Progenitor cell of endocrine pancreas (in vitro differentiated cells): ENCODE measurements at places on chromosomes 3 and 15. TPM values are rescaled to one million over a fixed set of nuclear protein-coding genes. Genes with fewer than 3 reads are reported as not detected.
A peak's percentile ranks its signal among the peaks of the same experiment; 100 is the strongest.

MTHFS gene
- 33.3 and 33.6 TPM in 2 replicates for total RNA-seq

SRGAP3 gene
- total RNA-seq, result 20.7 and 21.4 TPM in 2 replicates

SLC24A5 gene
- total RNA-seq, result not detected in 2 replicates

PIF1 gene
- total RNA-seq, result 18.9 and 19.6 TPM in 2 replicates

OR5K2 gene
- total RNA-seq, result not detected in 2 replicates

WDR49 gene
- 0.43 and 0.91 TPM in 2 replicates for total RNA-seq

ANKRD63 gene
- total RNA-seq, result not detected in 2 replicates

MESP2 gene
- total RNA-seq, result not detected in 2 replicates

DNA sequence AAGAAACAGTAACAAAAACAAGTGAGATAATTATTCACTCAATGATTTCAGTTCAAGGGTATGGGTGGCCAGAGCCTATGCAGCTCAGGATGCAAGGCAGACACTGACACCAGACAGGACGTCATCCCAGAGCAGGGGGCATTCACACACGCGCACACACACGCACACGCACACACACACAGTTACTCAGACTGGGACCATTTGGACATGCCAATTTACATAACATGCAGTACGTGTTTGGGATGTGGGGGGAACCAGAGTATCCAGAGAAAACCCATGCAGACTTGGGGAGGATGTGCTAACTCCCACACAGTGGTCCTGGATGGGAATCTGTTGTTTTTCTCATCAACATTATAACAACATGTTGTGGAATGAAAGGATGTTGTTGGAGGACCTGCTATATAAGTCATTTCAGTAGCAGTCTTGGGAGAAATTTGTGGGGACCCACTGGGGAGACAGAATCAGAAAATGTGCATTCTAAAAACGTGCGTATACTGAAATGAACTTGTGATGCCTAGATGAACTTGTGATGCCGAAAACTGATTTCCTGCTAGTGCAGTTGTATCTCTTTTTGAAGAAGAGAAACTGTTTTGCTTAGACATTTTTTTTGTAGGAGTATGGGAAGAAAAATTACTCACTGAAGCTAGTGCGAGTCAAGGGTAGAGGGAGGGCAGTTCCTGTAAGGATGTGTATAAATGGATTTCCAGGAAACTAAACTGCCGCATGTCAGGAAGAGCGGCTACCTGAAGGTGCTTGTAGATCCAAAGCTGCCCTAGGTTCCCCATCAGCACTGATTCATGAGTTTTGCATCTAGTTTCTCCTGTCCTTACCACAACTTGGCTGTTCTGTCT is 25.2 kb downstream of the CD200 start:
- no peaks in the 10 kb centered on the region for H3K27me3 ChIP-seq
- peaks cover 39% of the 10 kb centered on the region for H3K36me3 ChIP-seq
- H3K4me1 ChIP-seq, result peaks cover 5% of the 10 kb centered on the region
- peak overlapping the region; percentile 14 for H3K27ac ChIP-seq

GRCh38 chr15:77851691-77852090 is 219.0 kb upstream of the LINGO1 start:
- H3K36me3 ChIP-seq, result peaks cover 1% of the 10 kb centered on the region
- no peak overlapping the region for H3K4me3 ChIP-seq
- peaks cover 3% of the 10 kb centered on the region for H3K27me3 ChIP-seq
- no peak for DNase-seq

- no peak overlapping the region for H3K4me3 ChIP-seq
- peaks cover 5% of the 10 kb centered on the region for H3K4me1 ChIP-seq
- no peak for DNase-seq
- H3K36me3 ChIP-seq, result peaks cover 19% of the 10 kb centered on the region
- no peaks in the 10 kb centered on the region for H3K27me3 ChIP-seq
- H3K27ac ChIP-seq, result no peak overlapping the region
Measured at GRCh38 chr3:57900786-57901185, 107.4 kb upstream of the FLNB start.

- peak overlapping the region; percentile 42 for H3K27ac ChIP-seq
- no peaks in the 10 kb centered on the region for H3K27me3 ChIP-seq
- H3K36me3 ChIP-seq, result no peaks in the 10 kb centered on the region
- DNase-seq, result no peak
- no peak overlapping the region for H3K4me3 ChIP-seq
Measured at GRCh38 chr15:74511583-74511982, 29.4 kb upstream of the ARID3B start.

DNA sequence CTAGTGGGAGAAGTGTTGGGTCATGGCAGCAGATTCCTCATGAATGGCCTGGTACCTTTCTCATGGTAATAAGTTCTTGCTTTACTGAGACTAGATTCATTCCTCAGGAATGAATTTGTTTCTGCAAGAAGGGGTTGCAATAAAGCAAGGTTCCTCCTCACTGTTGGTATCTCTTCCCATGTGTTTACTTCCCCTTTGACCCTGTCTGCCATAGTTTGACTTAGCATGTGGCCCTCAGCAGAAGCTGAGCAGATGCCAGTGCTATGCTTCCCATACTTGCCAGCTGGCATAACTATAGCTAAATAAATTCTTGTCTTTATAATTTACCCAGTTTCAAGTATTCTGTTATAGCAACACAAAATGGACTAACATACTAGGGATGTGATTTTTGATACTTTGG is 163.6 kb upstream of the COL8A1 start:
- H3K4me3 ChIP-seq, result no peak overlapping the region
- no peaks in the 10 kb centered on the region for H3K27me3 ChIP-seq
- no peak for DNase-seq
- H3K4me1 ChIP-seq, result no peaks in the 10 kb centered on the region

- no peak overlapping the region for H3K4me3 ChIP-seq
- no peaks in the 10 kb centered on the region for H3K36me3 ChIP-seq
- H3K27ac ChIP-seq, result no peak overlapping the region
- DNase-seq, result no peak
- H3K4me1 ChIP-seq, result peaks cover 14% of the 10 kb centered on the region
Measured at GRCh38 chr15:89803941-89804800, 10.5 kb downstream of the ANPEP start.

DNA sequence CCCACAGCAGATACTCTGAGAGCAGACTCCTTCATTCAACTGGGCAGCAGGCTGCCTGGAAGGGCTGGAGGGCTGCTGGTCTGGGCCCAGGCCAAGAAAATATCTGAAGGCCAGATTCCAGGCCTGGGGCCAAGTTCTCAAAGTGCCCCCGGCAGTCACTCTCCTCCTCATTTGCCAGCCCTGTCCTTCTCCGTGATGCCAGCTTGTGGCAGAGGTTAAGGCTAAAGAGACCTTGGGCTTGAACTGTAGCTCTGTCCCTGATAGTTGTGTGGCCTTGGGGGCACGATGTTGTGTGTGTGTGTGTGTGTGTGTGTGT is 39.0 kb downstream of the FAM3D start:
- no peaks in the 10 kb centered on the region for H3K4me1 ChIP-seq
- no peak overlapping the region for H3K27ac ChIP-seq
- no peaks in the 10 kb centered on the region for H3K36me3 ChIP-seq
- no peak overlapping the region for H3K4me3 ChIP-seq
- peaks cover 4% of the 10 kb centered on the region for H3K27me3 ChIP-seq
- DNase-seq, result no peak

- peaks cover 12% of the 10 kb centered on the region for H3K36me3 ChIP-seq
- DNase-seq, result no peak
- no peaks in the 10 kb centered on the region for H3K27me3 ChIP-seq
- H3K4me1 ChIP-seq, result peaks cover 5% of the 10 kb centered on the region
Measured at GRCh38 chr3:195956577-195956976, 48.2 kb upstream of the TNK2 start.

- H3K4me3 ChIP-seq, result no peak overlapping the region
- H3K4me1 ChIP-seq, result peaks cover 11% of the 10 kb centered on the region
- H3K27me3 ChIP-seq, result no peaks in the 10 kb centered on the region
- H3K27ac ChIP-seq, result no peak overlapping the region
Measured at GRCh38 chr3:24184528-24185176, 239.6 kb downstream of the NR1D2 start.

- H3K27ac ChIP-seq, result no peak overlapping the region
- H3K36me3 ChIP-seq, result peaks cover 14% of the 10 kb centered on the region
- DNase-seq, result no peak
- H3K27me3 ChIP-seq, result no peaks in the 10 kb centered on the region
- H3K4me1 ChIP-seq, result no peaks in the 10 kb centered on the region
Measured at GRCh38 chr15:61871926-61872522, 188.2 kb downstream of the VPS13C start.

DNA sequence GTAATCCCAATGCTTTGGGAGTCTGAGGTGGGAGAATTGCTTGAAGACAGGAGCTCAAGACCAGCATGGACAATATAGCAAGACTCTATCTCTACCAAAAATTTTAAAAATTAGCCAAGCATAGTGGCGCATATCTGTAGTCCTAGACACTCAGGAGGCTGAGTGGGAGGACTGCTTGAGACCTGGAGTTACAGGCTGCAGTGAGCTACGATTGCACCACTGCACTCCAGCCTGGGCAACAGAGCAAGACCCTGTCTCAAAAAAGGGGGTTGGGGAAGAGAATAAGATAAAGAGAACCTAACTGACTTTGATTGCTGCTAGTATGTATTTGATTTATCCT is 755 bp downstream of the CD200R1 start:
- H3K4me1 ChIP-seq, result peaks cover under 1% of the 10 kb centered on the region
- no peaks in the 10 kb centered on the region for H3K27me3 ChIP-seq
- H3K36me3 ChIP-seq, result no peaks in the 10 kb centered on the region
- DNase-seq, result no peak

DNA sequence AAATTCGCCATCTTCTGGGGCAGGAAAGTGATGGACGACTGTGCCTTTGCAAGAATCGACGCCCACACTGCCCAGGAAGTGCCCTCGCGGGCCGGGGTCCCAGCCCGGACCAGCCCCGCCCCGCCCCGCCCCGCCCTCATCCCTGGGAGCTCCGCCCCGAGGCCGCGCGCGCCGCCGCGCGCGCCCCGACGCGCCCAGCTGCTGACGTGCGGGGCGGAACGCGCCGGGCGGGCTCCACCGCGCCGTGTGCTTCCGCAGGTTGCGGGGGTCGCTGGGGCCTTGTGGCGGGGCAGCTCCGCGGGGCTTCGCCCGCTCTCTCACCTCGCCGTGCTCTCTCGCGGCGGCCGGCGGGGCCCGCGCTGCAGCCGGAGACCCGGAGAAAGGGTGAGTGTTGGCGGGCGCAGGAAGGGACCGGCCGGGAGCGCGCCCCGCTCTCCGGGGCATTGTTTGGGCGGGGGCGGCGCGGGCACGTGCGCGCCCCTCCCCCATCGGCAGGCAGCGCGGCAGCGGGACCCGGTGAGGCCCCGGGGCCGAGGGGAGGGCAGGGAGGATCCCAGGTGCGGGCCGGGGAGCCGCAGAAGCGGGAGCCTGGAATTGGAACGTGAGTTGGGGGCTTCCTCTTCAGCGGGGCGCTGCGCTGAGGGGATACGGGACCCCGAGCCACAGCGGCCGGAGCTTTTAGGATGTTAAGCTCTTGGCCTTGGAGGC is at the start of gene YEATS2:
YEATS2 (plus strand) TSS at position 188 of the 708 bp plus-strand sequence. CDS start 17,366 bp downstream, outside the sequence.
- H3K27me3 ChIP-seq, result no peaks in the 10 kb centered on the region
- peak within 1 kb of the TSS; percentile 87 for H3K27ac ChIP-seq
- DNase-seq, result peak; percentile 63
- peaks cover 4% of the 10 kb centered on the region for H3K36me3 ChIP-seq

GRCh38 chr3:161393310-161393709 is 22.0 kb upstream of the SPTSSB start:
- H3K4me3 ChIP-seq, result no peak overlapping the region
- peak overlapping the region; percentile 93 for H3K27ac ChIP-seq
- peaks cover 44% of the 10 kb centered on the region for H3K4me1 ChIP-seq
- no peaks in the 10 kb centered on the region for H3K27me3 ChIP-seq

DNA sequence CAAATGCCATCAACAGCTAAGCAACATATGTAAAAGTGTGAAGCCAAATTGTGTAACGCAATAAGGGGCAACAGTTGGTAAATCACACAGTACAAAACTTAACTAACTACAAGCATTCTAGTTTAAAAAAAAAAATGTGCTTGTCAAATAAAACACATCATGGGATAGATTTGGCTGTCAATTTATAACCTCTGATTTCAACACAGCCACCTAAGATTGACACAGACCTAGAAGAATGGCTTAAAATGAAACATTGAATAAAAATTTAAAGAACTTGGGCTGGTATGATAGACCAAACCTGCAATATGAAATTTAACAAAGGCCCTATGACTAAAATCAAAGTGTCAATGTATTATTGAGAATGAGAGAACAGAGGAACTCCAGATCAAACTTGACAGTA is 148.4 kb downstream of the NR1I2 start:
- no peak for DNase-seq
- no peak overlapping the region for H3K27ac ChIP-seq
- no peaks in the 10 kb centered on the region for H3K27me3 ChIP-seq
- H3K4me3 ChIP-seq, result no peak overlapping the region
- peaks cover 1% of the 10 kb centered on the region for H3K4me1 ChIP-seq

GRCh38 chr3:109152320-109152719 is 15.8 kb downstream of the C3orf85 start:
- H3K27ac ChIP-seq, result no peak overlapping the region
- DNase-seq, result no peak
- H3K4me1 ChIP-seq, result no peaks in the 10 kb centered on the region
- H3K36me3 ChIP-seq, result no peaks in the 10 kb centered on the region
- H3K4me3 ChIP-seq, result no peak overlapping the region

DNA sequence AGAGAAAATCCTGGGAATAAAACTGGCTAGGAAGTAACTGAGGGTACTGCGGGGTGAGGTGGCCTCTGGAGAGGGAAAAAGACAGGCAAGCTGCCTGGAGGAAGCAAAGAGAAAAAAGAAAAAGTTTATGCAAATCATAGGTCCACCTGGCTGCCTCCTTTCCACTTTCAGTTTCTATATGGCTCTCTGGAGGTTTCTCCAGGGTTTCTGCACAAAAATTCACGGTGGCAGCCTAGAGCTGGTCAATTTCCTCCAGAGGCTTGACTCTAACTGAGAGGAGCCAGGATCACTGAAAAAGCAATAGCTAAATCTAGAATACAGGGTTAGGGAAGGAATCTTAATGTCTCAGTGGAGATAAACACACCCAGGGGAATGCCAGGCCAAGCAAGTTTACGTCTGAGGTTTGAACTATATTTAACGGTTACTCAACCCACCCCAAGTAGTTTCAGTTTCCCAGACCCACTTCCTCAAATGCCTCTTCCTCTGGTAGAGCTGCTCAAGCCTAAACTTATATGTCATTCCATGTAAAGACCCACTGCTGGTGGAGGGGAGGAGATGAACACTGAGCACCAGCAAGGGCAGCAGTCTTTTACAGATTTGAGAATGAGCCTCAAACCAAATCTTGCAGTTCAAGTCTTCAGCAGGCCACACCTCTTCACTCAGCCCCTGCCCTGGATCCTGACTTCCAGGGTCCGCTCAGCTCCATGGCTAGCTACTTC is 5.7 kb downstream of the LYSMD2 start:
- no peak overlapping the region for H3K27ac ChIP-seq
- H3K4me3 ChIP-seq, result no peak overlapping the region
- no peaks in the 10 kb centered on the region for H3K36me3 ChIP-seq
- H3K27me3 ChIP-seq, result peaks cover 46% of the 10 kb centered on the region
- H3K4me1 ChIP-seq, result peaks cover 2% of the 10 kb centered on the region

- no peaks in the 10 kb centered on the region for H3K36me3 ChIP-seq
- peaks cover 62% of the 10 kb centered on the region for H3K27me3 ChIP-seq
- H3K4me1 ChIP-seq, result peaks cover 13% of the 10 kb centered on the region
- H3K4me3 ChIP-seq, result no peak overlapping the region
Measured at GRCh38 chr3:55491296-55491816, 4.2 kb upstream of the WNT5A start.

- no peak overlapping the region for H3K27ac ChIP-seq
- no peak for DNase-seq
- no peaks in the 10 kb centered on the region for H3K36me3 ChIP-seq
Measured at GRCh38 chr3:187520027-187520945, 149.9 kb downstream of the SST start.
